Stimulated activated CD8-positive, alpha-beta memory T cell treated with anti-CD3 and anti-CD28 coated beads, Interleukin-7, amount 100 ng/mL, for 24 hours (primary cell): ENCODE measurements at places on chromosomes 4 and X.

DNA sequence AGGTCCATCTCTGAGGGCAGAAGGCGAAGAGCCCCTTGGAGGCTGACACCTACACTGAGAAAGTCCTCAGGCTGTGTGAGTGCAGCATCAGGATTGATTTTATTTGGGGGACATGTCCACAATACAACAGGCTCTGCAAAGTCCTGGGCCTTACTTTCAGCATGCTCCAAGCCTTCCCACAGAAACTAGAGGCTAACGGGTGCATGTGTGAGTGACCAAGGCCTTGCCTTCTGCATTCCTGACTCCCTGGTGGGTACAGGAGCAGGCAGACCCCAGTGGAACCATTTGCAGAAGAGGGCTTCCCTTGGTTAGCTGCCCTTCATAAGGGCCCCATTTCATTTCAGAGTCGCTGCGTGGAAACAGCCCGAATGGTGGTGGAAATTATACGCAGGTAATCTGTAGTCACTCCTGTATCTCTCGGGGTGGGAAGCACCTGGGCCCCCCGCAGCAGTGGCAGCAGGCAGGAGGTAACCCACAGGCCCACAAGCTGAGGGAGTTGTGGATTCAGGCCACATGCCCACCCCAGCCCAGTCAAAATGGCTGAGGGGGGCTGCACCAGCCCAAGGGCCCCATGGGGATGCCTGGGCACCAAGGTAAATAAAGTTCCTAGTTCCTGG lies 37.7 kb downstream of the NSG1 start:
- no peak for DNase-seq

DNA sequence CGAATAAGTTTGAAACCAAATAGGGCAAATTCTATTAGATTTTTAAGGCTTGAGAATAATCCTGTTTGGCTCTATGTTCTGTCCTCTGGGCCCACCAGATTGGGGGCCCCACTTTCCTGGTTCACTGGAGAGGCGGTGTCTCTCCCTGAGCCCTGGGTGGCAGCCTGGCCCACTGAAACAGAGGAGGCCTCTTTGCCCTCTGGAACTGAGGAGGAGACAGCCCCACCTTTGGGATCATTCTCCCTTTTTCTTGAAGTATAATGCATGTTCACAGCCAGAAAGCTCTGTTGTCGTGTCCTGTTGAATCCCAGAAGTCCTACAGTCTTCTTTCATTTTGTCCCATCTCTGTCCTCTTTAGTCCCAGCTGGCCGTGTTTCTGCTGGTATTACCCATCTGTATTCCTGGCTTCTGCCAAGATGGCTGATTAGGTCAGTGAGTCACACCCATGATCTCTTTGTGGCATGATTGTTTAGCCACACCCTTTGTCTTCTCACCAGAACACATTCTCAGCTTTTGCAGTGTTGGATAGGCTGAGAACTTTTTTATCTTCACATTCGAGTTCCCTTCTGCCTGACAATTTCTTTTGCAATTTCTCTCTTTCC lies 8.1 kb upstream of the TBC1D25 start:
- no peak for DNase-seq

DNA sequence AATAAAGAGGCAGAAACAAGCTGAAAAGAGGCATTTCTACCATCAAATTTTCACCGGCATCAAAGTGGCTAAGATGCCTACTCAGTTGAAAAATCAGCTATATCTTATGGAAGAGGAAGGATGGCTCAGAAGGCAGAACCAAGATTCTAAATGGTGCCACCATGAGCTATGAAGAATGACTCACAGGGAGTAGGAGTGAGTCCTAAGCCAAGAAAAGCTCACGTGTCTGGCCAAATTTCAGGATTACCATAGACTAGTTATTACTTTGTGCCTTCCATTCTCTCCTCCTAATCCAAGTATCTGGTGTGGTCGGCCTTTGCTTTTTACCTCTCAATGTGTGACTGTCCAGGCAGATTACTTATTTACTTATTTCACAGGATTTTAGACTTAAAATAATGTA lies 54.8 kb downstream of the BMP3 start:
- no peak for DNase-seq

DNA sequence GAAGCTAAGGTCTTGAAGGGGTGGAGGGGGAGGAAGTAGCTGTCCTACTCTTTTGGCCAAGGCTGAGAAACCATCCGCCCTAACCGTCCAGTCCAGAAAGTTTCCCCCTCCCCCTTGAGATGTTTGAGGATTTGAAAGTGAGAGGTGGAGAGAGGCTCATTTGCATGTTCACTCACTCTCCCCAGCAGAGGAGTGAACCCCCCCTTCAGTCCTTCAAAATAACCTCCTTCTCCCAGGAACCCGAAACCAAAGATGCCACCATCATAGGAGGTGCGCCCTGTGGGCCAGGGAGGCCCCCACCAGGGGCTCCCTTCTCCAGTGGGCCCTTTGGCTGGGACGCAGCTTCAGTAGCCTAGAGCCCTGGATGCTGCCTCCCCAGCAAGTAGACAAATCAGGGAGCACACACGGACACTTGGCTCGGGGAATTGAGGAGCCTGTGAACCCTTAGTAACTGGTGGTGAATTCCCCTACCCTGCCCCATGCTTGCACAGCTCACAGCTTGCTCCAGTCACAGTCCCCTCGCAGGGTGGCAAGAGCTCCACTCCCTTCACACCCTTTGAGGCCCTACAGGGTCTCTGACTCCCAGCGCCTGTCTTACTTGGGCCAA lies 25.6 kb downstream of the ELF4 start:
- no peak for DNase-seq

DNA sequence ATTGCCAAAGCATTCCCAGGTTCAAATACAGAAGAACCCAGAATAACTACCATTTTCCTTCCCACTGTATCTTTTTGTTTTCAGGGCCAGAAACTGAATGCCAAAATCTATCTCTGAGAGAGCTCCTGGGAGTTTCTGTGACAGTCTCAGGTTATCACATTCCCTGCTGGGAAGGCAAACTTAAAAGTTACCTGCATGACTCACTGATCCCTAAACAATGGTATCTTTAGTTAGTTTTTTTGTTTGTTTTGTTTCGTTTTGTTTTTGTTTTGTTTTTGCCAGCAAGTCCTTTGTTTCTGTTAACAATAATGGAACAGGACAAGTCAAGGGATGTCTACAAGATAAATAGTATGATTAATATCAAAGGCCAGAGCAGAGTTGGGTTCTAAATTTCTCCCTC lies 34.3 kb downstream of the PAPSS1 start:
- no peak for DNase-seq

GRCh38 chr4:15469402-15470127 lies at the start of gene CC2D2A:
CC2D2A (plus strand) TSS chr4:15469882; CDS start chr4:15475933, 6,051 bp downstream.
- DNase-seq, result no peak

GRCh38 chr4:144712775-144713174 lies 66.8 kb downstream of the HHIP start:
- no peak for DNase-seq

GRCh38 chr4:141376769-141377168 lies 156.1 kb downstream of the ZNF330 start:
- DNase-seq, result no peak

DNA sequence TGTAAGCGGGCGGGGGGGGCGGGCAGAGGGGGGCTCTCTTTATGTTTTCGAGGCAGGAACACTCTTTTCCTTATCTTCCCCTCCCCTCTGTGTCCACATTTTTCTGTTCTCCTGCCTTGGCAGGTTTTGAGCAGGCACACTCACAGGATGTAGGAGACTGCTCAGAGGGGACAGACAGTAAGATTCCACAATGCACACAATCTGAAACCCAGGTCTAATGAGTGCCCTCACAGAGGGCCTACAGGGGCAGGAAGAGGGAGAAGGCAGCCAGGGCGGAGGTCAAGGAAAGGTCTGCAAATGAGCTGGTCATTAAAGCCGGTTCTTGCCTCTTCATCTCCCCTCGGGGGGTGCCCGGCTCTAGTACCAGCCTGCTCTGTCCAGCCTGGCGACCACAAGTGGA lies 106.1 kb upstream of the ATP6AP2 start:
- DNase-seq, result no peak

GRCh38 chrX:136773648-136774047 lies 7.1 kb downstream of the ARHGEF6 start:
- no peak for DNase-seq

- DNase-seq, result no peak
Measured at GRCh38 chrX:6574762-6575161, 39.8 kb upstream of the VCX3A start.

DNA sequence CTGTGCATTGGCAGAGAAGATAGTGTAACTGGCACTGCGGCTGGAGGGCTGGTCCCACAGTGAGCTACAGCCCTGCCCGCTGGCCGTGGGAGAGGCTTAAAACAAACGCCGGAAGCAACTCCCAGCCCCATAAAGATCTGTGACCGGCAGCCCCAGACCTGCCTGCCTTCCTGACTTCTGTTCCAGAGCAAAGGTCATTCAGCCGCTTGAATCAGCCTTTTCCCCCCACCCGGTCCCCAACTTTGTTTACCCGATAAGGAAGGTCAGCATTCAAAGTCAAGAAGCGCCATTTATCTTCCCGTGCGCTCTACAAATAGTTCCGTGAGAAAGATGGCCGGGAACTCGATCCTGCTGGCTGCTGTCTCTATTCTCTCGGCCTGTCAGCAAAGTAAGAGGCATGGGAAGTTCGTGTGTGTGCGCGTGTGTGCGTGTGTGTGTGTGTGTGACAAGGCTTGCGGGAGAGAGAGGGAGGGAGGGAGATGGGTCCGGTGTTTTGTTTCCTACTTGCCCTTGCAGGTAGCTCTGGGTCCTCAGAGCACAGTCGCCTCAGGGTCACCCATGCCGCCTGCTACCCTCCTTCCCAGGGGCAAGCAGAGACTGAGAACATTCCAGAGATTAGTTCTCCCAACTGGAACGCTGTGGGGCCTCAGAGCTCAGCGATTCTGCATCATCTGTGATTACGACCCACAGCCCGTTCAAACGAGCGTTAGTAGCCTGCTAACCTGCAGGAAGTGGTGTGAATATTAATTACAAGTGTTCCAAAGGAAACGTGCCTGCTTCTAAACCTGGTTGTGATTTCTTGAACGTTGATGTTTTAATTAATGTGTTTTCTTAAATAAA lies at the start of gene MGST2:
TSS of gene MGST2 (plus strand) at position 130 of the 840 bp plus-strand sequence. CDS start at position 331, 201 bp downstream.
- DNase-seq, result no peak

DNA sequence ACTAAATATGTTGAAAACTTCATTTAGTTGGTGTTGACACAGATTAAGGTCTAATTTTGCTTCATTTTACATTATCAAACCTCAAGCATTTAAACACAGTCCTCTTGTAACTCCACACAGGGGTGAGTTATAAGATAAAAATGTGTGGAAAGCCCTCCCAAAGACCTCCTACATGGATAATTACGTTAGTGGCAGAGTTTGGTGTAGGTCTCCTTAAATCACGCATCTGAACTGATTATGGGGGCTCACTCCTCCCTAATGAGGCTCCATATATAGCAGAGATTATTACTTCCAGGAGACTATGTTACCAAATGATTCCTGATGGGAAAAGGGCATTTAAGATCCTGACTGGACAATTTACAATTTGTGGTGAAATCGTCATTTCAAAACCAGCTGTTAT lies 32.2 kb upstream of the VCX3B start:
- DNase-seq, result no peak

- DNase-seq, result no peak
Measured at GRCh38 chr4:119748853-119749252, 120.2 kb upstream of the PDE5A start.

GRCh38 chrX:145729635-145730034 lies 88.0 kb upstream of the SLITRK2 start:
- no peak for DNase-seq

DNA sequence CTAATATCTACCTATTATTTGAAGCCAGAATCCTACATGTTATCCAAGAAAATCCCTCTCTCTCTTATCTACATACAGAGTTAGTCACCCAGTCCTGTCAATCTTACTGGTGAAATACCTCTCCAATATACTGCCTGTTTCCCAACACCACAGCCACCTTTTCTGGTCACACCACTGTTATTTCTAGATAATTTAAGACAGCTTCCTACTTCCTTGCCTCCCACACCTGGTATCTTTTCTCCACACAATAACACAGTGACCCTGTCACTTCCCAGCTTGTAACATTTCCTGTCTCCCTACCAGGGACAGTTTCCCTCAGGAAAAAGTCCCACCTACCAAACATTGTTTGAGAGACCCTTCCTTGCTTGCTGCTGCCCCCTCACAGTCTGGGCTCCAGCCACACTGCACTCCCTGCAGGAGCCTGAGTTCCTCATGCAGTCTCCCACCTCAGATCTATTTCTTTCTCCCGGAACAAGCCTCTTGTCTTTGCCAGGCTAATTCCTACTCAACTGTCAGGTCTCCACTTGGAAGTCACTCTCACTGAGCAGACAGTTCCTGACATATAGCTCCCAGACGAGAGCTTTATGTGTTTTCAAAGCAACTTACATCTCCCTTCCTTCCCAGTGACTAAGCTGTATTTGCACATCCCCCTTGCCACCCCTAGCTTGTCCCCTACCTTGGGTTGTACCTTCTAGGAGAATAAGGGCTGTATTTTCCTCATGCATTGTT lies 73.6 kb upstream of the QRFPR start:
- DNase-seq, result no peak

- DNase-seq, result no peak
Measured at GRCh38 chr4:28317221-28317620, 1456.6 kb downstream of the STIM2 start.

GRCh38 chr4:102589743-102590142 lies 88.6 kb downstream of the NFKB1 start:
- no peak for DNase-seq

GRCh38 chrX:50684871-50685270 lies 129.1 kb downstream of the SHROOM4 start:
- no peak for DNase-seq

GRCh38 chr4:4871242-4871572 lies 11.7 kb downstream of the MSX1 start:
- no peak for DNase-seq

GRCh38 chr4:76806346-76806745 lies 91.6 kb downstream of the SOWAHB start:
- DNase-seq, result no peak

- DNase-seq, result no peak
Measured at GRCh38 chr4:158895797-158896576, 127.2 kb downstream of the FNIP2 start.

DNA sequence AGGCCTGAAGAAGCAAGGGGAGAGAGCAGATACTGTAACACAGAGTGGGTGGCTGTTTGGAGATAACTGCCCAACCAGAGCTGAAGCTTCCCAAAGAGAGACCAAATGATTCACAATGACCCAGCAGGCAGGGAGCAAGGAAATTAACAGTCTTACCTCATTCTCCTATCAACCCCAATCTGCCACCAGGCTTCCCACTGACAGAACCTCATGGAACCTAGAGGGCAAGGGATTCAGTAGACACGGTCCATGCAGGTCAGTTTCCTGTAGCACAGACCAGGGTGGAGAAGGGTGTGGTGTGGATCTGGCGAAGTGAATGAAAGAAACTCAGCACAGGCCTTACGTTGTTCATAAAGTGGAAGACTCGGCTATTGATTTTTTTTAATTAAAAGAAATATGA lies 60.7 kb upstream of the ALB start:
- DNase-seq, result no peak

DNA sequence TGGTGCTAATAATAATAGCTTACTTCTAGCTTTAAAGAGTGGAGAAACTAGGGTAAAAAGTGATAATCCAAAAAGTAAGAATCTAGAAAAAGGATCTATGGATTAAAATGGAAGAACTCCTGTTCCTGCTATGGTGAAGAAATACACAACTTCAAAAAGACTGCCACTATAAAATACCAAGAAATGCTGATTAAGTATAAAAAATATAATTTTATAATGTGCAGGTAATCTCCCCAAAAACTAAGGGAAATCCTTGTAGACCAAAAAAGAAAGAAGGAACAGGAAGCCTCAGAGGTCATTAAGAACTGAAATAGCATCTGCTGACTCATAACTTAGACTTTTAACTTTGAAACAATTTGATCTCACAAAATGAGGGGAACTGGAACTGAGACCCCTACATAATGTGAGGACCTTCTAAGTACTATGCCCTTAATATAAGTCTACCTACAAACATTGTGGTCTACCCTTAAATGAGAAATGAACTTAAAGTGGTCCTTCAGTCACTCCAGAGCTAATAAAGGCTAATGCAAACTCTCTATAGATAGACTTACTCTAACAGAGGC lies 50.6 kb upstream of the SRPX start:
- DNase-seq, result no peak
